ENCODE measurements at places on chromosomes 6 and 20.

- no peak for DNase-seq
These were observed 405.5 kb upstream of the SULF2 start for GRCh38 chr20:48190757-48191156.

DNA sequence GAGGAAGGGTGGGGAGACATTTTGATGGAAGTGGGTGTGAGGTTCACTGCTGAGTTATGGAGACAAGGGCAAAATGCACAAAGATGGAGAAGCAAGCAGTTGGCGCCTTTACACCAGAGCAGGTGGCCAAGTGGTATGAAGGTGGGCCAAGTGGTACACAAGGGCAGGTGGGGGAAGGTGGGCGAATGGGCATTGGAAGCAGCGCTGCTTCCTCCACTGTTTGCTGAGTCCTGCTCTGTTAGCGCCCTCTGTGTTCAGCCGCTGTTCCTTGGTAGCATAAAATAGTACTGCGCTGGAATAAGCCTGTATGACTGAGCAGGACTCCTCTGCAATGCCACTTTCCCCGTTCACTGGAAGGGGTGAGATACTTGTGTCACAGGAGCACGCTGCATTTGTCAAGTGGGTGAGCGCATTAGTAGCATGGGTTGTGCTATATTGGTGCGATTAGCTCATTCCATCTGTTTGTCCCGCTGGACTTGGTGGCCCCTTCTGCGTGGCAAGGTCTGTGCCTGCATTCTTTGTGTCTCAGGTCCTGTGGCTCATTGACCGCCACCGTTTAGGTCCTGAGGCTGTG, 116.4 kb downstream of the TOX2 start:
- no peak for DNase-seq

DNA sequence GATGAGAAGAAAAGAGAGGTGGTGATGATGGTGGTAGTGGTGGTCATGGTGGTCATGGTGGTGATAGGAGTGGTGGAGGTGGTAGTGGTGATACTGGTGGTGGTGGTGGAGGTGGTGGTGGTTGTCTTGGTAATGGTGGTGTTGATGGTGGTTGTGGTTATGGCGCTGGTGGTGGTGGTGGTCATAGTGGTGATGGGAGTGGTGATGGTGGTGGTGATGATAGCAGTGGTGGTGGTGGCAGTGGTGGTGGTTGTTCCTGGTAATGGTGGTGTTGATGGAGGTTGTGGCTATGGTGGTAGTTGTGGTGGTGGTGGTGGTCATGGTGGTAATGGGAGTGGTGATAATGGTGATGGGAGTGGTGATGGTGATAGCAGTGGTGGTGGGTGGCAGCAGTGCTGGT, 36.8 kb downstream of the HAO1 start:
- no peak for DNase-seq

- peak; percentile 55 for DNase-seq
These were observed 191.5 kb upstream of the RALGAPA2 start for GRCh38 chr20:20903773-20904500.

GRCh38 chr6:43899830-43900229, 129.8 kb downstream of the VEGFA start:
- DNase-seq: no peak

- DNase-seq: no peak
These were observed 55.5 kb downstream of the MRAP2 start for GRCh38 chr6:84089081-84089480.

DNA sequence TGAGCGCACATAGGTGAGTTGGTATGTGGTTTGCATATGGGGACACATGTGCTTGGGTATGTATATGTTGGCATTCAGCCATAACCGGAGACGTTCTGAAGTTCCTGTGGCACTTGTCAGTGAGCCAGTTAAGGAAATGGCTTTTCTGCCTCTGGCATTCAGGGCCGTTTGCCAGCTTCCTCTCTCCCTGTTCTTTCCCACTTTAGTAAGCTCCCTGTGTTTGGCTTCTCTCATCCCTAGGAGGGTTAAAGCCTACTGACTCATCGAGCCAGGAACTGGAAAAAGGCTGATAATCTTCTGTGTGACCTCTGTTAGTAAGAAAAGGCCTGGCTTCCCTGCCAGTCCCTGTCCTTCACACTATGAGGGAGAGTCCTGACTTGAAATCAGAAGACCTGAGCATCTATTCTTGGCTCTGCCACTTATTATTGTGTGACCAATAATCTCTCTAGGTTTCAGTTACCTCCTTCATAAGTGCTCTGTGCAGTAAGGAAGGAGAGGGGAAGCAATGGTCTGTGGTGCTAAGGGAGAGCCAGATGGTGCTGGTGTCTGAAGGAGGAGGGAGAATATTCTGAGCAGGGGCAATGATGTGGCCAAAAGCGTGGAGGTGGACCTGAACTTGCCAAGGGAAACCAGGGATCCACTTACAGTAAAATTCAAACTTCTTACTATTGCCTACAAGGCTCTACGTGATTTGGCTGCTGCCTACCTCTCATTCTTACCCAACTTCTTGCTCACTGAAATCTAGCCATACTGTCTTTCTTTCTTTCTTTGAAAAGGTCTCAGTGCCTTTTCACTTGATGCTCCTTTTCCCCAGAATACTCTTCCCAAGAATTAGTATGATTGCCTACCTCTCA, 31.4 kb downstream of the ACSS2 start:
- no peak for DNase-seq

- peak; percentile 1 for DNase-seq
These were observed 231.2 kb upstream of the ARID1B start for GRCh38 chr6:156545931-156546330.

- no peak for DNase-seq
These were observed 14.6 kb downstream of the MYBL2 start for GRCh38 chr20:43681468-43681942.

GRCh38 chr20:16926626-16927430, 178.7 kb downstream of the OTOR start:
- no peak for DNase-seq

GRCh38 chr20:57695940-57696339, 13.9 kb downstream of the PMEPA1 start:
- DNase-seq: no peak

Data from trophoblast cell (in vitro differentiated cells and primary cell).